T-helper 1 cell (primary cell): ENCODE measurements at places on chromosomes 7 and 10.

- no peak for DNase-seq
Observed at GRCh38 chr7:71987200-71987767, 424.9 kb downstream of the CALN1 start.

GRCh38 chr7:22572937-22573336, 72.9 kb upstream of the STEAP1B start:
- no peak for DNase-seq

GRCh38 chr10:88555190-88555908, 27.8 kb downstream of the RNLS start:
- no peak for DNase-seq

DNA sequence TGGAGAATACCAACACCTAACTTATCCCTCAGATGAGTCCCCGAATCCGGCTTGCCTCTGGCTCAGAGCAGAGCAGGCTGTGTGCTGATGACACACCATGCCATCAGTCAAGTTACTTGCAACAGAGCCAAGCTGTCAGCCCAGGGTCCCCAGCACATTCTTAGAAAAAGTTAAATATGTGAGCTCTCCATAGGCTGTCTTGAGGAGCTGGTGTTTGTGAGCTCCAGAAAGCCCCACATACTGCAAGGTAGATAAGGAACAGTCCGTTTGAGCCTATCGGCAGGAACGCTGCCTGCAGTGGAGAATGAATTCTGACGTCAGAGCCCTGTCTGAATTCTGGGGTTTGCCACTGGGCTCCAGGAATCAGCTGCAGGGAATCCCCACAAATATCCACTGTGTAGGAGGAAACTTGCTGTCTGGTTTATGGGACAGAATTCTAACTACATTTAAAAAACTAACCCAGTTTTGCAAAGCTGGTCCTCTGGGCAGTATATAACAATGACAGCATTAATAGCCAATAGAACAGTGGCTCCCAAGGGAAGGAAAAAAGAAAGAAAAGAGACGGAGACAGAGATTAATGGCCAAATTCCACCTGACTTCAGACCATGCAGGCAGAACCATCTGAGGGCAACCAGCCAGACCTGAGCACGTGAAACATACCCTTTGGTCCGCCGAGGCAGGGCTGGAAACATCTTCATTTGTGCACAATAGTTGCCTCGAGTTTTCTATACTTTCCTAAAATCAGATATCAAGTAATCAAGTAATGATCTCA, 3.6 kb downstream of the SFXN4 start:
- DNase-seq = no peak

- no peak for DNase-seq
Observed at GRCh38 chr7:22805227-22805626, 17.4 kb downstream of the TOMM7 start.

DNA sequence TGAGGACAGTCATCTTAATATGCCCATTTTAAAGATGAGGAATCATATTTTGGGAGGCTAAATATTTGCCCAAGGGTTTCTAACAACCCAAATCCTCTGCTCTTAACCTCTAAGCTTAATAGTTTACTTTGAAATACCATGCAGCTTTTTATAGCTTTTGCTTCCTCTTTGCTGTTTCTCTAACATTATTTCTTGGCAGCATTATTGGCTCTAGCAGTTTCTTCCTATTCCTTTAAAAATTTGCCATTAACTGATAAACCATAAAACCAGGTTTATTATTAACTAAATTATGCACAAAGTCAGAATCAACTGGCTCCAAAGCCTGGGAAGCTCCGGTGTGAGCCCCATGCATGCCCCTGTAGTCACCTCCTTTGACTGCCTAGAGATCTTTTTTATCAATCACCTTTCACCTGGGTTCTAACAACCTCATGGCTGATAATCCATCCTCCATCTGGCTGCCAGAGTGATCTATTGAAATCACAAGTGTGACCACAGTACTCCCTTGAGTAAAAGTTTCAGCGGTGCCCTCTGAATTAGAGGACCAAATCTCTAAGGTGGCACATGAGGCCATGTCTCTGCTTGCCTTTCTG, 62.4 kb downstream of the ITGB8 start:
- no peak for DNase-seq

DNA sequence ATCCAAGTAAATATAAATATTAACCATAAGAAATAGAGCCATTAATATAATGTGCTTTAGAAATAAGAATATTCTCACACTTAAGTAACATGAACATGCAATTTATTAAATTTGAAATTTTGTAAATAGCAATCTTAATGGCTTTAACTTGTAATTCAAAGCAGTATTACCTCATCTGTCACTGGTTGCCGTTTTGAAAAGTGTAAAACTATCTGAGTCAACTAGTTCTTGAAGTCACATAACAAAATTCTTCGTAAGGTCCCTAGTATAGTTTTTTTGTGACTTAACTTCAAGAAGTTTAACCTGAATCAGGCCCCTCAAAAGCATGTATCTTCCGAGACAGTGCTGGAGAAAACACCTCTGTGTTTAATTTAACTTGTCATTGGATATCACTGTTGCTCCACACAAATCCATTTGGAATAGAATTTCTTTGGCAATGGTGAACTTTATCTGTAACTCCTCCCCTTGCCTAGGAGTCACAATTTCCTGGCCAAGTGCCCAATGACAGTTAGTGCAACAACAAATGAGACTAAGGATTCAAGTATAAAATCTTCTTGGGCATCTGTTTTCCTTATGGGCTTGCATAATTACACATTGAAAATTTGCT, 47.1 kb downstream of the NT5C2 start:
- DNase-seq = no peak

GRCh38 chr7:50834679-50835078, 52.0 kb upstream of the GRB10 start:
- no peak for DNase-seq

- no peak for DNase-seq
Observed at GRCh38 chr7:151684408-151685175, 164.9 kb upstream of the RHEB start.

GRCh38 chr10:76324283-76324682, 892.9 kb downstream of the LRMDA start:
- no peak for DNase-seq

- no peak for DNase-seq
Observed at GRCh38 chr10:52533986-52534385, 219.9 kb downstream of the DKK1 start.

GRCh38 chr10:2659660-2660209, 407.6 kb upstream of the PFKP start:
- no peak for DNase-seq

DNA sequence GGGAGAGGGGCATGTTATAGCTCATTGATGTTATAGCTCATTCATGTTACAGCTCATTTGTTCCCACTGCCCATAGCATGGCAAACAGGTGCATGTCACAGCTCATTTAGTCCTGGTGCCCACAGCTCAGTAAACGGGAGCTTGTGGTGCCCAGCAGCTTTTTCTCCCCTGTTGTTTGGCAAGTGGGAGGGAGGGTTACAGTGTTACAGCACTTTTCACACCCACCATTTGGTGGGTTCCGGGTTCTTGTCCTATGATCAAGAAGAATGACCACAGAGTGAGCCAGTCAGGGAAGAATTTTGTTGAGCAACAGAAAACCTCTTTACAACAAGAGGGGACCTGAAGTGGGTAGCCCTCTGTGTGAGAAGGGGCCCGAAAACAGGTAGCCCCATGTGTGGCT, 162.8 kb upstream of the CSTF2T start:
- DNase-seq = no peak

DNA sequence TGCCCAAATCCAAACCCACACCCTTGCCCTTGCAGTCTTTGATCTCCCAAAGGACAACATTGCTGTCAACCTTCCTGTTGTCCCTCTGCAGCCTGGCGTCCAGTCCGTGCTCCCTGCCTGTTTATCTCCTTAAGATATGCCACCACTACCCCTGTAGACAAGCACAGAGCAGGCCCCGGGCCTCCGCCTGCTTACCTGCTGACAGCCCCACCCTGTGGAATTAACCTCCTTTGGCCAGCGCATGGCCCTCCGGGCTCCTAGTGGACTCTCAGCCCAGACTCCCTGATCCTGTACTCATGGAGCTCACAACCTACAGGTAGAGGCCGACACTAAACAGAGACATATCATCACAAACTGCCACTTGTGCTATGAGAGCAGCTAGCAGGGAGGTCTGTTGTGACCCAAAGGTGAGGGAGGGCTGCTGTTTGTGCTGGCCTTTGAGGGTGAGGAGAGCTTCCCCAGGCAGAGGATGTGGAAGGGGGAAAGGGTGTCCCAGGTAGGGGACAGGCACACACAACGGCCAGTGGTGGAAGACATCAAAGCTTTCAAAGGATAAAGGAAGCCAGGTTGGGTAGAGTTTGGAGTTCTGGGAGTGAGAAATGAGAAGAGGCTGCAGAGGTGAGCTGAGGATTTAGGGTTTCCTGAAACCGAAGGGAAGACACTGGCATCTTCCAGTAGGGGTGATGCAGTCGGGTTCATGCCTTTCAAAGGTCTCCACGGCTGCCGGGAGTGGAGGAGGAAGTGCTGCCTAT, 174.5 kb upstream of the ZMIZ1 start:
- no peak for DNase-seq

GRCh38 chr7:124813994-124814798, 48.6 kb upstream of the GPR37 start:
- no peak for DNase-seq

DNA sequence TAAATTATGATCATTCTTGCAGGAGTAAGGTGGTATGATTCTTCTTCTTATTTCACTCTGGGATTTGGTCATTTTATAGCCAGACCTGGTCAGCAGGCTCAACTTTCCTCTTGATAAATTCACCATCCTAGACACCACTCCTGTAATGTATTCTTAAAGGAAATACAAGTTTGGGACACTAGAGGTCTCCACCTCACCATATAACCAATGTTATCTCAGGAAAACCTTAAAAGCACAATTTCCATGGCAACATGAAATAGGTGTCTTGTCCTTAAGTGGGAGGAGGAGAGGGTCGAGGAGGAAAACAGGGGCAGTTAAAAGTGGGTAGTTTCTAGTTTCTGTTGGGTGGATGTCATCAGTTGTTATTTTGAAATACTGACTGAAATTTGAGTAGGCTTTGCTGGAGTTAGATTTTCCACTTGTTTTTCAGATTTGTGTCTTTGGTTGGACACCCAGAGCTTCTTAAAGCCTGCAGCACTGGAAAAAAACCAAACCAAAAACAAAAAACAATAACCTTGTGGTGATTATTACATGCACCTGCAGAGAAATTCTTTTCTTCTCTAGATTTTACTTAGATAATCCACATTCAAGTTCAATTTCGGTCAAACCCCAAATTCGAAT, 163.1 kb downstream of the PRKCQ start:
- DNase-seq = no peak

- no peak for DNase-seq
Observed at GRCh38 chr7:73879977-73880681, 19.2 kb downstream of the TMEM270 start.

- DNase-seq = no peak
Observed at GRCh38 chr7:136857573-136857972, 10.9 kb upstream of the CHRM2 start.

GRCh38 chr7:151503902-151504714, 15.6 kb downstream of the RHEB start:
- no peak for DNase-seq

GRCh38 chr7:101529560-101529959, 99.5 kb downstream of the MYL10 start:
- no peak for DNase-seq

DNA sequence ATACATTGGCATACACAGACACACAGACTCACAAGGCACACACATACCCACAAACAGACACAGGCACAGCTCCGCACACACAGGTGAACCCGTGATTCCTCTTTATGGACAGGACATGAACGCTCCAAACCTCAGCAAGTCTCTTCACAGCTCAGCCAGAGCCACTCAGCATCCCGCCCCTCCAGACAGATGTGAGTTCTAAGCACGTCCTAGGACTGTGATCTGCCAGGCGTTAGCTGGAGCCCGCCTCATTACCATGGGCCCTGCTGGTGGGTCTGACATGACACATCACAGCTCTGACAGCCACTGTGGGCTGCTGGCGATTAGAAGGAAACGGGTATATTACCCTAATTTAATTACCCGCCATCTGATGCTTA, 176.7 kb upstream of the PPP2R2D start:
- DNase-seq = no peak

DNA sequence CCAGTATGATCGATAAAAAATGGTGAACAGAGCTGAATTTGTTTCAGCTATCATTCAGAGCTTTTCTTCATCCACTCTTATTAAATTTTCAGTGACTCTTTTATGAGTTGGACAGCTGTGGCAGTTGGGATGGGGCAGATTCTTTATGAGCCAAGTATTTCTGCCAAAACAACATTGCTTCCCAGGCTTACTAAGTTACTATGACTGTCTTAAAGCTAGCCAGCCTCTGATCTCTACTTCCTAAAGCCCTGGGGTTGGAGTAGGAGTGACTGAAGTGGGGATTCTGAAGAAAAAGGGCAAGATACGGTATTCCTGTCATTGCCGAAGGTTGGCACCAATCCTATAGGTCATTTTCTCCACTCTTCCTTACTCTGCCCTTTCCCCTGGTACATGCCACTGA, 12.7 kb downstream of the RPP30 start:
- DNase-seq = no peak

GRCh38 chr7:138519061-138519798, 59.2 kb downstream of the TRIM24 start:
- no peak for DNase-seq

GRCh38 chr7:90759710-90760109, 163.6 kb downstream of the CDK14 start:
- DNase-seq = no peak

DNA sequence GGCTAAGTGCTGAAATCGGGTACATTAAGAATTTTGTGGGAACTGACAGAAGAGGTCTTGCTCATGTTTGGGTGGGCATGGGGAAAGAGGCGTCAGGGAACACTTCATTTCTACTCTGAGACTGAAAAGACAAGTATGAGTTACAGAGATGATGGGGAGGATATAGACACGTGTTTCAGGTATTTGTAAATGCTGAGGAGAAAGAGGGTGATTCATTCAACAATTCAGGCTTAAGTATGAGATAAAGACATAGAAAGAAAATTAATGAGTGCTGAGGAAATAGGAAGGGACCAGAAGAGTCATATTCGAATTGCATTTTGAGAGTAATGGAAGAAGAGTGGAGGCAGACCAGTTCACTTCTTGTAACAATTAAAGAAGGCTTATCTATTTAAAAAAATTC, 143.6 kb downstream of the HBP1 start:
- no peak for DNase-seq

GRCh38 chr7:2474813-2475677, 1.2 kb downstream of the GRIFIN start:
- no peak for DNase-seq

DNA sequence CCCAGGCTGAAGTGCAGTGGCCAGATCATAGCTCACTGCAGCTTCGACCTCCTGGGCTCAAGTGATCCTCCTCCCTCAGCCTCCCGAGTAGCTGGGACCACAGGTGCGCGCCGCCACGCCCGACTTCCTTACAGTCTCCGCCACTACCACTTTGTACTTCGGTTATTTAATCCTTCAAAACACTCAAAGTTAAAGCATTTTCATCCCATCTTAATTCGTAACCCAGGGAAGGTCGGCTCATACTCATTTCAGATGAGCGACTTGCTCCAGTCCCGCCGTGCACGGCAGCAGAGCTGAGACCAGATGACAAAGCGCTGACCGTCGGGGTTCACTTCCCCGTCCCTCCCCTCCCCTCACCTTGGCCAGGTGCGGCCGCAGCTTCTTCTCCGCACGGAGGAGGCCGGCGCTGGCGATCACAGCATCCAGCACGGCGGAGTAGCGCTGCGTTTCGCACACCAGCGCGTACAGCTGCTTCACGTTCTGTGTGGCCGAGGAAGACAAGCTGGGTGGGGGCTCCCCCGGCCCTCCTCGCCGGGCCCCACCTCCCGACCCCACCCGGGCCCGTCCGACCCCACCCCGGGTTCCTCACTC, 457 bp downstream of the NSUN5 start:
- no peak for DNase-seq
